ENCODE measurements at places on chromosomes 2 and 18. TPM values are rescaled to one million over a fixed set of nuclear protein-coding genes. Genes with fewer than 3 reads are reported as not detected.

- no peak overlapping the region for H3K4me3 ChIP-seq
- H3K27ac ChIP-seq = no peak overlapping the region
These were observed 46.7 kb upstream of the ZNF804A start for GRCh38 chr2:184551626-184552025.

GRCh38 chr18:46322411-46322891, 218.3 kb downstream of the HAUS1 start:
- no peaks in the 10 kb centered on the region for H3K27me3 ChIP-seq
- no peaks in the 10 kb centered on the region for H3K36me3 ChIP-seq
- no peak overlapping the region for H3K4me3 ChIP-seq
- no peaks in the 10 kb centered on the region for H3K4me1 ChIP-seq
- DNase-seq = no peak

Gene HOXD13
- not detected for total RNA-seq

Gene COL3A1
- total RNA-seq = 98.5 TPM

DNA sequence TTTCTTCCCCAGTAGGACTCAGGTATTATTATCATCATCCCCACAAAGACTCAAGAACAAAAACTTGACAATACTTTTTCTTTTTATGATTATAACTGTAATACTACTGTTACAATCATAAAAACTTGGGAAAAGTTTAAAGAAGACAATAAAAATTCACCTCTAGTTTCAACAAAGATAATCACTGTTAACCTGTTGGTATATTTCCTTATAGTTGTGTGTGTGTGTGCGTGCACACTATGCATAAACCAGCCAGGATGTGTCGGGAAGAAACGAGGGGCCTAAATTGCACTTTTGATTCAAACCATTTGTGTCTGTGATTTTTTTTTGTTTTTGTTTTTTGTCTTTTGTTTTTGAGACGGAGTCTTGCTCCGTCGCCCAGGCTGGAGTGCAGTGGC, 233.0 kb downstream of the TPGS2 start:
- H3K4me3 ChIP-seq = no peak overlapping the region
- no peak overlapping the region for H3K27ac ChIP-seq
- H3K4me1 ChIP-seq = peaks cover 21% of the 10 kb centered on the region
- DNase-seq = no peak
- no peaks in the 10 kb centered on the region for H3K27me3 ChIP-seq
